Hematopoietic multipotent progenitor cell treated with erythropoietin and hydrocortisone succinate and interleukin-3 and kit ligand, for 6 days (in vitro differentiated cells): ENCODE measurements at places on chromosomes 16 and 17.
A peak's percentile ranks its signal among the peaks of the same experiment; 100 is the strongest.

- DNase-seq, result no peak
Measured at GRCh38 chr16:57140931-57141668, 44.7 kb downstream of the PSME3IP1 start.

- no peak for DNase-seq
Measured at GRCh38 chr17:47888293-47888692, 7.7 kb upstream of the SP2 start.

DNA sequence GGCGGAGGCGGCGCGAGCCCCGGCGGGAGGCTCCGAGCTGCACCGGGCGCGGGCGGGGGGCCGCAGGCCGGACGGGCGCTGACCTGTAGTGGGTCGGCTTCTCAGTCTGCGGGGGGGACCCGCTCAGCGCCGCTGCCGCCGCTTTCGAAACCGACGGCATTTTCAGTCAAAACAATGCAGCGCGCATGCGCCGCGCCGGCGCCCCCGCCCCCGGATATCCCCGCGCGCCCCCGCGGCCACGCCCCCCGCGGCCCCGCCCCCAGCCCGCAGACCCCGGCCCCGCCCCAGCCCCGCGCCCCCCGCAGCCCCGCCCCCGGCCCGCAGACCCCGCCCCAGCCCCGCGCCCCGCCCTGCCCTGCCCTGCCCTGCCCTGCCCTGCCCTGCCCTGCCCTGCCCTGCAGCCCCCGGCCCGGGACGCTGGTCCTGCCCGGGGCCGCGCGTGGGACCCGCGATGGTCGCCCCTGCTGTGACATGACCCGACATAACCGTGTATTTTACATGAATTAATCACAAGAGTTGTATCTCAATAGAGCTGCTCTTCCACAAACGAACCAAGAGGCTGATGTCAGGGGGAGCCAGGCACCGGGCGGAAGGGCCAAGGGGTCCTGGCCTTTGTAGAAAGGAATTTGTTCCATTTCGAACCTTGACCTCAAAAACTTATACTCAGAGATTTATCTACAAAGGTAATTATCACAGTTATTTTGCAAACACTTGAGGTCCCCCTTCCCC lies at the start of gene UNKL:
Gene UNKL (minus strand): TSS at position 173 of the 729 bp plus-strand sequence. CDS start 13 bp downstream, at position 160.
- DNase-seq, result peak; percentile 73

DNA sequence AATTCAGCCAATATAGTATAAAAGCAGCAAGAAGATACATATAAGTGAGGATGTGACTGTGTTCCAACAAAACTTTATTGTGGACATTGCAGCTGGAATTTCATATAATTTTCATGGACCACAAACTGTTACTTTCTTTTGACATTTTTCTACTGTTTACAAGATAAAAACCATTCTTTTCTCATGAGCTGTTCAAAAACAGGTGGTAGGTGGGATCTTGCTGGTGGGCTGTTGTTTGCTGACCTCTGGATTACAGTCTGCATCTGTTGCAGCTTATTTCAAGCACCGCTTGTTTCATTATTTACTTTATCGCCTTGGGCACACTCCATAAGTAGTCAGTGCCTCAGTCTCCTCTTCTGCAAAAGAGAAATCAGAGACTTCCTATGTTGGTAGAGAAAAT lies 99.5 kb downstream of the CDH13 start:
- no peak for DNase-seq

DNA sequence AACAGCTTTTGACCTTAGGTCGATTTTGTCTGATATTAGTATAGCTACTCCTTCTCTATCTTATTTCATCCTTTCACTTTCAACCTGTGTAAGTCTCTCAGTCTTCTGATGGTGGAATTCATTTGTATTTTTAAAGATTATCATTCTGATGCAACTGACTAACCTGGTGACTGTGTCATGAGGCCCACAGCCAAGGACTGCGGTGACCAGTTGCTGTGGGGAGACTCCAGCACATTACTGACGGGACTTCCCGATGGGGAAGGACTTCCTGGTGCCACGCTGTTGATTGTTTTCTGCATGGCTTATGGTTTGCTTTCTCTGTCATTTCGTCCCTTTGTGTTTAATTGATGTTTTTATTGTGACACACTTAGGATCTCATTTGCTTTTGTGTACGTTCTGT lies 34.2 kb downstream of the RMI2 start:
- DNase-seq, result no peak

- DNase-seq, result no peak
Measured at GRCh38 chr16:69064764-69065313, 40.6 kb upstream of the HAS3 start.
